ENCODE measurements at places on chromosomes 5 and 9.

DNA sequence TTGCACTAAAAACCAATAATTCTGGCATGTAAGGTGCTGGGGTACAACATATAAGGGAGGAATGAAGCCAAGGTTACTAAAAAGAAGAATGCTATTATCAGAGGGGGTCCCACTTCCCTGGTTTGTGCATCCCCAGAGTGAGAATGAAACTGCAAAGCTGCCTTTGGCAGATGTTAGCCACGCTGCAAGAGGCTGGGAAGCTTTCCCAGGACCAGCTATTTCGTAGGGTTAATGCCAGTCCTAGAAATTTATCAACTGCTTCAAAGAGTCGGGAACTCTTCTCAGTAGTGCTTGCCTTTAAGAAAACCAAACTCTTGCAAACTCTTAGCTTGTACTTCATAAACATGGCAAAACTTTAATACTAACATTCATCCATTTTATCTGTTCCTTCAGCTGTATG lies 87.5 kb upstream of the NR5A1 start:
- no peak for DNase-seq

DNA sequence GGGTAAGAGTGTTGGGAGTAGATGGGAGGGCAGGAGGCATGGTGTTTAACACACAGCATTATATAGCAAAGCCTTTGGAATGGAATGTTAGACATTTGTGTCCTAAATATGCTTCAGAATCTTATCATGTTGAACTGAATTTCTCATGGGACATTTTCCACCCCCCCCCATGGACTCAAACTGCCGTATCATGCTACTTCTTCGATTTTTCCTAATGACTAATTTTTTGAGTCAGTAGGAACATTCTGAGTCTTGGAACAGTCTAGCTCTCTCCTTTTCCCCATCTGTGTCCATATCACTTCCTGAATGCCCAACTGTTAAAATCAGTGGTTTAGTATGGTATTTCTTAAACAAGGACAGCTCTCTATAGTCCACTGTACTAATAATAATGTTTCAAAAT lies 380.6 kb downstream of the TLE4 start:
- DNase-seq: no peak

- DNase-seq: no peak
Measured at GRCh38 chr5:180127682-180128670, 56.4 kb upstream of the RNF130 start.

- no peak for DNase-seq
Measured at GRCh38 chr9:85978496-85978895, 37.5 kb downstream of the NAA35 start.

DNA sequence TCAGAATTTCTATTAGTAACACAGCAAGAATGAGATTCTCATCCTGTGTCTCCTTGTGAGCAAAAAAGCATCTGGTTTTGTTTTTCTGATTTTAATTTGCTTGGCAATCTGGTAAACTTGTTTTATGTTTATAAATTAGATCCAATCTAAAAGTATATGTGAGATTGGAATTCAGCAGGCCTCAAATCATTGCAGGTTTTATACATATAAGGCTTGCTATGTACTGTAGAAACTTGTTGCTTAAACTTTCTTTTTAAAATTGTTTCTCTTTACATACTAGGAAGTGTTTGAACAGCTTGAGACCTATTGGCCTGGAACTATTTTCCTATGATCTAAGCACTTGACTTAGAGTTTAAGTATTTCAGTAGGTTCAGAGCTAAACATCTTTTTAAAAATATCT lies 1037.8 kb downstream of the NR2F1-AS1 start:
- no peak for DNase-seq

- no peak for DNase-seq
Measured at GRCh38 chr5:6342689-6343315, 35.5 kb downstream of the MED10 start.

- no peak for DNase-seq
Measured at GRCh38 chr5:38029397-38030065, 189.7 kb upstream of the GDNF start.

- no peak for DNase-seq
Measured at GRCh38 chr5:153938191-153938842, 100.4 kb downstream of the FAM114A2 start.

All from substantia nigra (tissue), 51 donors.